ENCODE measurements at places on chromosomes 6 and 20.
A peak's percentile ranks its signal among the peaks of the same experiment; 100 is the strongest.

- DNase-seq: no peak
Measured at GRCh38 chr6:28707387-28708282, 182.0 kb downstream of the GPX5 start.

DNA sequence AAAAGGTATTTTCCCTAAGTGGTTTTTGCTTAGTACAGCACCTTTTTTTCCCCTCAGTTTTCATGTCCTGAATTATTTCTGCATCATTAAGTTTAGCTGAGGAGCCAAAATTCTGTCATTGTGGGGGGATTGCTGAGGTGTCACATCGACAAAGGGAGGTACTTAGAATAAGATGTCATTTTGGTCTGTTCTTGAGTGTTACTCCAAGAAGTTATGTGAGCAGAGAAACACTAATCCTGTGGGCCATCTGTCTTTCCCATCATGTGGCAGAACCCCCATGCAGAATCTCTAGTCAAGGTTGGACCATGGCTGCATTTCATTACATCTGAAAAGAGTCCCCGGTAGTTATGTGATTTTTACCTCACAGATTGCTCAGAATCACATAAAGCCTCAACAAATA is 167.8 kb upstream of the CENPW start:
- DNase-seq: no peak

GRCh38 chr6:102759415-102759814 is 1365.9 kb downstream of the GRIK2 start:
- no peak for DNase-seq

- DNase-seq: no peak
Measured at GRCh38 chr6:25428758-25429317, 149.7 kb downstream of the CARMIL1 start.

DNA sequence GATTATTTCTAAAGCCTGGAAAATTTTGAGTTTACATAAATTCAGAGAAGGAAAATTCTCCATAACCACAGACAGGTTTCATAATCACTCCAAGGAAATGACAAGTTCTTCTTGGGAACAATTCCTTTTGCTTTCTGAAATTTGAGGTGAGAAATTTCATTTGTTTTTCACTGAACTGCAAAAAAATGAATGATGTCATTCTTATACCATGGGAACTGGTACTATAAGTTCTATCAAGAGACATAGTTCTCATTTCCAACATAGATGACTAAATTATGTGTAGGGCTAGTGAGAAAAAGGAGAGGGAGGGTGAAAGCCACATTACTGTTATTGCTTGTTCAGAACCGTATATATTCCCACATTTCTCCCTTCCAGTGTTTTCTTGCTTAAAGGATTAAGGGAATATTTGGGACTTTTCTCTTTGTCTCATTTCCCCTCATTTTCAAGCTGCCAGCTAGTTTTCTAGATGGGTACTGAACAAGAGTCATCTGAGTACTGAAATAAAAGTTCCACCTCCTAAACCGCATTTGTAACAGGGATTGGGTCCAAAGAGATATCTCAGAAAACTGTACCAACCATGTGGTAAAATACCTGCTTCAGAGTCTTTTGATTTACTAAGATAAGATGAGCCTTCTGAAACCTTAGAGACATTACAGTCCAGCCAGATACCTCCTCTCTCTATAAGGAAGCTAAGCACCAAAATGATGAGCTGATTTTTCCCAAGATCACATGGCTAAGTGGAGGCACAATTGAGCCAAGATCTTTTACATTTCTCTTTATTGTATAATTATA is 144.3 kb upstream of the PRDM1 start:
- no peak for DNase-seq

DNA sequence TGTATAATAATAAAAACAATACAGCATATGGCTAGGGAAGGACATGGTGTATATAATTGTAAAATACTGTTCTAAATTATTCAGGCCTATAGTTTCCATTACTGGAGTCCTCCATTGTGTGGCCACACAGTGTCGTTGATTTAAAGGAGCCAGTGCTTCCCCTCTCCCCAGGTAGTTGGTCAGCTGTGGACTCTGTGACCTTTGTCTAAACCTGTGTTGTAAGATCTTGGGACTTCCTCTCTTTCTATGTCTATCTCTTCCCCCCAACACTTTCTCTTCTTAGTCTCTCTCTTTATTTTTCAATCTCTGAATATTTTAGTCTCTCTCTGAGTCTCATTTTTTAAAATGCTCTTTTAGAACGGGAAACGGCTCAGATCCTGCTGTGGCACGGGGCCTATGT is 35.6 kb downstream of the BRPF3 start:
- no peak for DNase-seq

DNA sequence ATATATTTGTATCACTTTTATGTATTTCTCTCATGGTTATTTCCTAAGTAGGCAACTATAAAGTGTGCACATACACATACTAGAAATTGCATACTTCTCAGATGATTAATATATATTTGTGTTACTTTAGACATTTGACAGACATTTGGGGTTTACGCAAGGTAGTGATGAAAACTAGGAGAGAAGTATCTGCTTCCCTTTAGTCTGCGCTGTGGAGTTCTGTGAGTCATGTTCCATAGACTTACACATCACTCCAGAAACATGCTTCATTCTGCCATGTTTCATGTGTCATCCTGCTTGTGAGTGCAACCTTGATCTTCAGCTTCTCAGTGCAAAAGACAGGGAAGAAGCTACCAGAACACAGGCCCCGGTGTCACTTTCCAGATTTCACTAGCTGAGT is 200.7 kb upstream of the BMP2 start:
- no peak for DNase-seq

GRCh38 chr6:82040405-82041221 is 206.9 kb downstream of the IBTK start:
- peak; percentile 9 for DNase-seq

Data from memory B cell (primary cell).